Fibroblast of villous mesenchyme (primary cell): ENCODE measurements at places on chromosomes 6 and 20. TPM values are rescaled to one million over a fixed set of nuclear protein-coding genes. Genes with fewer than 3 reads are reported as not detected.

TCF15 gene
- total RNA-seq = not detected in 2 replicates

KCNK15 gene
- 0.32 and 1.7 TPM in 2 replicates for total RNA-seq

JAG1 gene
- total RNA-seq = 12.1 and 16.1 TPM in 2 replicates

CGAS gene
- 6.9 and 8.7 TPM in 2 replicates for total RNA-seq

FOXA2 gene
- total RNA-seq = under 0.01 TPM in 1 of 2 replicates, not detected in the other

LGSN gene
- under 0.01 and 0.32 TPM in 2 replicates for total RNA-seq

RWDD2A gene
- 4.2 and 4.3 TPM in 2 replicates for total RNA-seq

NKAIN2 gene
- not detected in 2 replicates for total RNA-seq

CCM2L gene
- under 0.01 TPM in 1 of 2 replicates, not detected in the other for total RNA-seq

EFCAB8 gene
- total RNA-seq = 0.32 and 1.3 TPM in 2 replicates

TPBG gene
- 47.5 and 67.0 TPM in 2 replicates for total RNA-seq

HCRTR2 gene
- not detected in 2 replicates for total RNA-seq

FOXC1 gene
- 1.9 and 2.2 TPM in 2 replicates for total RNA-seq

WASF1 gene
- total RNA-seq = 10.3 and 14.2 TPM in 2 replicates

TTI1 gene
- total RNA-seq = 15.8 and 24.2 TPM in 2 replicates

HLA-DRB5 gene
- total RNA-seq = not detected in 2 replicates

TUBB1 gene
- total RNA-seq = not detected in 2 replicates

PPP1R14C gene
- not detected in 2 replicates for total RNA-seq

RIPPLY2 gene
- not detected in 2 replicates for total RNA-seq

WFDC12 gene
- not detected in 2 replicates for total RNA-seq

PHACTR1 gene
- total RNA-seq = 0.32 and 0.43 TPM in 2 replicates

KIAA1755 gene
- 0.64 and 1.3 TPM in 2 replicates for total RNA-seq

HLA-DPA1 gene
- 0.43 and 0.97 TPM in 2 replicates for total RNA-seq

SLC25A27 gene
- 2.6 and 6.5 TPM in 2 replicates for total RNA-seq

ID4 gene
- total RNA-seq = 2.2 and 4.2 TPM in 2 replicates

SMIM28 gene
- not detected in 2 replicates for total RNA-seq

PTK7 gene
- 191 and 199 TPM in 2 replicates for total RNA-seq

GABRR1 gene
- total RNA-seq = not detected in 2 replicates

TSBP1 gene
- under 0.01 TPM in 1 of 2 replicates, not detected in the other for total RNA-seq

UBE2C gene
- total RNA-seq = 13.5 and 26.3 TPM in 2 replicates

SLC32A1 gene
- not detected in 2 replicates for total RNA-seq

POPDC3 gene
- total RNA-seq = 17.7 and 19.4 TPM in 2 replicates

SLC22A2 gene
- under 0.01 TPM in 2 replicates for total RNA-seq

TTBK1 gene
- not detected in 2 replicates for total RNA-seq

EPPIN gene
- total RNA-seq = not detected in 2 replicates

FAM83C gene
- total RNA-seq = not detected in 2 replicates

ABHD16B gene
- not detected in 2 replicates for total RNA-seq
